ENCODE measurements at places on chromosomes 12 and 14.

- DNase-seq = peak; percentile 40
These were observed 27.5 kb downstream of the HVCN1 start for GRCh38 chr12:110661337-110661972.

- DNase-seq = no peak
These were observed 146.3 kb downstream of the PDE3A start for GRCh38 chr12:20514598-20514997.

- DNase-seq = no peak
These were observed 5.1 kb downstream of the DYNC1H1 start for GRCh38 chr14:101969481-101969880.

DNA sequence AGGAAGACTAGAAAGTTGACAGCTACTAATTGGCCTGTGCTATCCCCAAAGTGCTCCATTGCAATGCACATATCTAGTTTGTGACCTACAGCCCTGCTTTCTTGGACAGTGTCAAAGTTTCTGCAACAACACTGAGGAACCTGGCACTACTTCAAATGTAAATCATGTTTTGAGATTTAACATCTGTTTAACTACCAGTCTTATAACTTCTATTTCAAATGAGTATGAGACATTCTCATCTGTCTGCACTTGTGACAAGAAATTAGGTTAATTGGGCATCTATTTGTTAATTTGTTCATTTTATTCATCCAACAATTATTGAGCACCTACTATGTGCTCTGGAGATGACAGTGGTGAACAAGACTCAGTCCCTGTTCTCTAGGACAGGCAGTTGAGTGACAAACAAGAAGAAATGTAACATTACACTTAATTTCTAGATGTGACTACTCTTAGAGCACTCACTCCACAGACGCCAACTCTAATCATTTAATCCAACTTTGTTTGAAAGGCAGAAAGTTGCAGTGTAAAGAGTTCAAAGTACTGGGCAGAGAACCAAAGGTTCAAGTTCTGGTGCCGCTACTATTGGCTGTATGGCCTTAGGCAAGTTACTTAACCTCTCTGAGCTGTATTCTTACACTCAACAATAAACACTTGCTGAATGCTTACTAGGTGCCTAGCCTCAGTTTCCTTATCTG lies 74.8 kb downstream of the HECTD4 start:
- DNase-seq = no peak

GRCh38 chr14:61132894-61133293 lies 148.2 kb downstream of the TMEM30B start:
- DNase-seq = no peak

GRCh38 chr12:118964988-118965387 lies 16.4 kb upstream of the SRRM4 start:
- DNase-seq = no peak

- no peak for DNase-seq
These were observed 61.5 kb downstream of the SPATS2 start for GRCh38 chr12:49428793-49429192.

DNA sequence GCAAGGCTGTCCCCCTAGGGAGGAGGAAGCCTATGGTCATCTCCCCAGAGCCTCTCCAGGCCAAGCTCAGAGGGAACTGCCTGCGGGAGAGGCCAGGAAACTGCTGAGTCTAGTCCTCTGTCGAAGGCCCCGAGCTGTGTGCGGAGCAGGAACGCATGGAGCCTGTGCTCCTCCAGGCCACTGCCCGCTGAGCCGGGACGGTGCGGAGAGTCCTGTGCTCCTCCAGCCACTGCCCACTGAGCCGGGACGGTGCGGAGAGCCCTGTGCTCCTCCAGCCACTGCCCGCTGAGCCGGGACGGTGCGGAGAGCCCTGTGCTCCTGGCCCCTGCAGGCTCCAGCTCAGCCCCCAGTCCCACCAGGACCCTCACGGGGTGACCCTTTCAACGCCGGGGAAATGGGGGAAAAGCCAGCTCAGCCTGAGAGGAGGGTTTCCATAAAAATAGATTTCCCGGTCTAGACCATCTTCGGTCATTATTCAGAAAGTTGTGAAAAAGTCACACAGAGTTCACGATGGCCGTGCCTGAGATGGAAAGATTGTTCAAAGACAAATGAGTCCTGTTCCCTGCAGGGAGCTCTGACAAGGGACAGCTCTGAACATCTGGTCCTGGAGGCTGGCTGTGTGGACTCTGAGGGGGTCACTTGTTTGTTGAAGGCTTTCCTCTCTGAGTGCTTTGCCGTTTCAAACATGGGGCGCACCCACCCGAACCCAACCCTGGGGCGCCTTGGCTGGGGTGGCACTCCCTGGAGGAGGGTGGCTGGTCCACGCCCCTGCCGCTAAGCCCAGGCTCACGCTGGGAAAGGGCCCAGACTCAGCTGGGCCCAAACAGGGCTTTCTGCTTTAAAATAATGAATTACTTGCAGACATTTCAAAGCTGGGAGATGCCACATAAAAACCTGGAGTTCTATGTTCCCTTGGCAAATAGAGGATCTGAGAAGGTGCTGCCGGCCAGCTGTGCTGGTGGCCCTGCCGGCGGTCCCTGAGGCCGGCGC lies 85.5 kb downstream of the ADGRD1 start:
- DNase-seq = no peak

GRCh38 chr14:74821267-74821915 lies 54.6 kb downstream of the PROX2 start:
- no peak for DNase-seq

- DNase-seq = no peak
These were observed 1.3 kb upstream of the NCOR2 start for GRCh38 chr12:124568431-124569374.

DNA sequence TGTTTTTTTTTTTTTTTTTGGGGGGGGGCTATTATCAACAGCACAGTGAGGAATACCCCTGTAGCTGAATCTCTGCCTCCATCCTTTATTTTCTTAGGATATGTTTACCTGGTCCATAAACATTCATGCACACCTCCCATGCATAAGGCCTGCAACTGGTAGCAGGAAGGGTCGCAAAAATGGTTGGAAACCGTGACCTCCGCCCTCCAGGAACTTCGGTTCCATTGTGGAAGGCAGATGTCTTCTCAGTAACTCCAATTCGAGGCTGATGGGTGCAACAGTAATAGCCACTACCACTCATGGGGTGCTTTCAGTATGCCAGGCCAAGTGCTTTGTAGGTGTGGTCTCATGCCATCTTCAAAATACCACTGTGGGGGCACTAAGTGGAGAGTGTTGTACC lies 40.2 kb downstream of the ACACB start:
- no peak for DNase-seq

- no peak for DNase-seq
These were observed 6.0 kb upstream of the KRT71 start for GRCh38 chr12:52558781-52559445.

Data from activated naive CD8-positive, alpha-beta T cell treated with anti-CD3 and anti-CD28 coated beads, Interleukin-2, amount 50 U/mL, for 16 hours (primary cell).